ENCODE measurements at places on chromosomes 1 and 21.

DNA sequence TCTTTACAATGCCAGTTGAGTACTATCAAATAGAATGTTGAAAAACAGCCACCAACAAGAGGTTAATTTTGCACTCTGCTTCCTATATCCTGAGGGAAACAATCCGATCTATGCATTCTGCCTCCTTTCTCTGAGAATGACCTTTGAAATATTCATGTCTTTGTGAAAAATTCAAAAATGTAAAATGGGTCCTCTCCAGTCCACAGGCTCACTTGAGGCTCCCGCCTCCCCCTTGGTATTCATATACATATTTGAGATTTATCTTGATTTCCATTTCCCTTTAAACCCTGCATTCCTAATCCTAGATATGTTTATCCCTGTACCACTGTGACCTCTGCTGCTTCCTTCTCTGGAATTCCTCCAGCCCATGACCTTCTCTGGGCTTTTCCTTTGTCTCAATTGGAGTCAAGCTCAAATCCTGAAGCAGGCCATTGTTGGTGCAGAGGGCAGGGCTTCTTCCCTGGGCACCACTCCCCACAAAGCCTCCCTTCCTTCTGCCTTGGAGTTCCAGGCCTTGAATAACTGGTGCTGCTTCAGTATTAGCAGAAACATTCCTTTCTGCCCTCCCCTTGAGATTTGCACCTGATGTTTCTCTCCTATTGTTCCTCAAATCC is 296.8 kb downstream of the PBX1 start:
- no peak for DNase-seq

GRCh38 chr21:44888581-44889550 is 15.4 kb upstream of the PTTG1IP start:
- no peak for DNase-seq

DNA sequence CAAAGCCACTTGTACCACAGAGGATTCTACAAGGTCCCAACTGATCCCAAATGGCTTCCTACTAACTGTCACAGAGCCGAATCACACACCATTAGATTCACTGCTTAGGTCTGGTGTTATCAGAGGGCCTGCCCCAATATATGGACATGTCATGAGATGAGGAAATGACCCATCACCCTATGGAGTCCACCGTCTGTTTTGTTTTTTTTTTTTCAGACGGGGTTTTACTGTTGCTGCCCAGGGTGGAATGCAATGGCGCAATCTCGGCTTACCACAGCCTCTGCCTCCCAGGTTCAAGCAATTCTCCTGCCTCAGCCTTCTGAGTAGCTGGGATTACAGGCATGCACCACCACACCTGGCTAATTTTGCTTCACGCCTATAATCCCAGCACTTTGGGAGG is 83.8 kb upstream of the ETS2 start:
- DNase-seq: no peak

GRCh38 chr1:167520711-167521206 is 2.4 kb upstream of the CD247 start:
- no peak for DNase-seq

DNA sequence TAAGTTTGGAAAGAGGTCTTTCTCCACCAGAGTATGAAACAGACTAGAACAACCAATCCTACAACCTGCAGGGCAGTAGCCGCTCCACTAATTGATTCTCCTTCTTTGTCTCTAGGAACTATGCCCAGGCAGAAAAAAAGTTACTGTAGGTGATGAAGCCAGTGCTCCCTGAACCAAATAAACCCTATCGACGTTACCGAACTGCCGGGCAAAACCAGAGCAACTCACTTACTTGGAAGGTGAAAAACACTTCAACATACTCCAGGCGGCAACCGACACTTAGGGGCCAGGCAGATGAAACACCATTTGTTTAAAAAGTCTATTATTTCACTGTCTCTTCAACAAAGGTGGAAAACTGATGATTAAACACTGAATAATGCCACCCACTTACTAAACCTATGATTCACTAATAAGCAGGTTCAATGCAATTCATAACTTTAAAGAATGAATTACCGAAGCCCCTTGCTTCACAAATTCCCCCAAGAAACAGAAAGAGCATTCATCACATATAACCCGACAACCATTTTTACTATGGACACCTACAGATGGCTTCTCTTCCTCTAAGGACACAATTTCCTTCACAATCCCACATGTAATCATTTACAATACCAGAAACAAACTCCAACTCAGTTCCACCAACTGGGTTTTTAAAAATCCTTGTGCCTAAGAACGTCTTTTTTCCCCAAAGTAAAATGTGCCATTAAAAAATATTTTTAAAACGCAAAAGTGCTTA is 1.6 kb downstream of the NRIP1 start:
- no peak for DNase-seq

GRCh38 chr1:56540467-56540866 is 38.9 kb downstream of the PLPP3 start:
- DNase-seq: no peak

Measured in cerebellar nuclear complex (tissue), 1 donor.